Activated T-helper 2 cell treated with anti-CD3 and anti-CD28 coated beads, Interferon-gamma antibody, Interleukin-2, Interleukin-4, amounts not matched to agents 10 μg/mL and 5 μg/mL and 100 μg/mL, durations not matched to agents 14 hours and 24 hours and 36 hours (primary cell): ENCODE measurements at places on chromosomes 12 and 14.
A peak's percentile ranks its signal among the peaks of the same experiment; 100 is the strongest.

DNA sequence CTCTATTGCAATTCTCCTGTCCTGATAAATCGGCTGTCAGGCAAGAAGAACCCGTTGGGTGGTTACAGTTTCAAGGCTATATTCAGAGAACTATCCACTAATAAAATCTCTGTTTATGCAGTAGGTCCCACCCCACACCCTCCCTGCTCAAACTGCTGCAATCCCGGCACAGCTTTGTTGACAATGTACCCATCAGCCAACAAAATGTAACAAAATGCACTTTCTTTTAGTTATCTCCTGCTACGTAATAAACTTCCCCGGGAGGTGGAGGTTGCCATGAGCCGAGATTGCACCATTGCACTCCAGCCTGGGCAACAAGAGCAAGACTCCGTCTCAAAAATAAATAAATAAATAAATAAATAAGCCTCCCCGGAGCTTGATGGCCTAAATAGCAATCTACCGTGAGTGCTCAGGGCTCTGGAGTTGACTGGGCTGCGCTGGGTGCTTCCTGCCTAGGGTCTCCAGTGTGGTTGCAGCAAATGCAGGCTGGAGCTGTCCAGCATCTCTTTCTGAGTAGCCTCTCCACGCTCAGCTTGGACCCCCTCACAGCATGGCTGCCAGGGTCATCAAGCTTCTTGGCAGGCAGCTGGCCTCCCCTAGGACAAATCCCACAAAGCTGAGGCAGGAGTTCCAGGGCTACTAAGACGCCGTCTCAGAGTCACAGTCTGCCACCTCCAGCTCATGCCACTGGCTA, 43.2 kb upstream of the FBRSL1 start:
- H3K27ac ChIP-seq, result peak overlapping the region; percentile 97
- H3K4me1 ChIP-seq, result peaks cover 26% of the 10 kb centered on the region
- no peak overlapping the region for H3K4me3 ChIP-seq
- no peak for DNase-seq
- H3K27me3 ChIP-seq, result no peaks in the 10 kb centered on the region

DNA sequence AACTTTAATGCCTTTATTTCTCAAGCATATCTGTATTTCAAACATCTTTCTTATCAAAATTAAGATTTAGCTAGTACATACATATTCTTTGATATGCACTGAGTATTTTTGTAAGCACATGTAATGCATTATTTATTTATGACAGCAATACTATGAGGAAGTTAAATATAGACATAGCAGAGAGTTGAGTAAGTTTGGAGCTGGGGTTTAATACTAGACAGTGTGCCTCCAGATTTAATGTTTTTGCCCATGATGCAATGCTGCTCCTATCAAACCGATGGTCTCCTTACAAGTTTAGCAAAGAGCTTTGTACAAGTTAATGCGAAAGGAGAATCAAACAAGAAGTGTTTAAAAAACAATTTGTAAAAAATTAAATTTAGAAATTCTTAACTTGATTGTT, 826.6 kb upstream of the MGAT4C start:
- H3K36me3 ChIP-seq, result no peaks in the 10 kb centered on the region
- H3K27me3 ChIP-seq, result no peaks in the 10 kb centered on the region
- H3K4me1 ChIP-seq, result no peaks in the 10 kb centered on the region
- DNase-seq, result no peak
- no peak overlapping the region for H3K4me3 ChIP-seq

GRCh38 chr12:51873251-51873994, 14.5 kb upstream of the ANKRD33 start:
- DNase-seq, result no peak
- no peaks in the 10 kb centered on the region for H3K36me3 ChIP-seq
- no peak overlapping the region for H3K27ac ChIP-seq
- no peak overlapping the region for H3K4me3 ChIP-seq
- peaks cover 35% of the 10 kb centered on the region for H3K27me3 ChIP-seq

- H3K4me3 ChIP-seq, result no peak overlapping the region
- no peak overlapping the region for H3K27ac ChIP-seq
- H3K4me1 ChIP-seq, result no peaks in the 10 kb centered on the region
- no peak for DNase-seq
Observed at GRCh38 chr14:85122690-85123089, 407.3 kb upstream of the FLRT2 start.

DNA sequence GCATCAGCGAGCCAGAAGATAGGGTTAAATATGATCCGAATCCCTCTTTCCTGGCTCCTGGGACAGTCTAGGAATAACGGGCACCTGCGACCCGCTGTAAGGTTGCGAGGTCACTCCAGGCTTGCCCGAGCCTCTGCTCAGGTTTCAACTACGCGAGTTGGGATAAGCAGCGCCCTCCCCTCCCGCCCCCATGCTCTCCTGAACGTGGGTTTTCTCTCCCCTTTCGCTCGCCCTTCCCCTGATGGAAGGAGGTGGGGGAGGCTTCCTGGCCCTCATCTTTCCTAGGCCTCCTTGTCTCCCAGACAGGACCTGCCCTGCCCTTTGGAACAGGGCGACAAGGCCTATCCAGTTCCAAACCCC, 753 bp upstream of the ATP5MC2 start:
- peaks cover 23% of the 10 kb centered on the region for H3K4me1 ChIP-seq
- H3K27me3 ChIP-seq, result peaks cover 29% of the 10 kb centered on the region
- peak overlapping the region; percentile 93 for H3K4me3 ChIP-seq
- DNase-seq, result no peak
- peaks cover 27% of the 10 kb centered on the region for H3K36me3 ChIP-seq

DNA sequence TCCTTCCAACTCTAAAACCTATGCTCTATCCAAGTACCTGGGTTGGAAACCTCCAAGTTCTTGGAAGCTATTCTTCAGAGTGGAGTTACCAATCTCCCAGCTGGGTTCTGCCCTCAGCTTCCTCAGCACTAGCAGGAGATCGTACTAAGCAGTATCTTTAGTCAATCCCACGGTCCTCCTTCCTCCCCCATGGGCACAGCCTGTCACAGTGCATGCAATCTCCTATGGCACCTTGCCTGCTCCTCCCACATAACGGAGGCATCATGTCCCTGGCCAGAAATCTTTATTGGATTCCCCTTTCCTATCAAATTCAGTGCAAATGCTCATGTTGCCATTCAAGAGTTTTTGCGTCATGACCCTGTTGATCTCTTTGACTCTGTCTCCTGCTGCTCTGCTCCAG, 5.4 kb upstream of the LPAR5 start:
- H3K36me3 ChIP-seq, result peaks cover 16% of the 10 kb centered on the region
- DNase-seq, result no peak
- peaks cover 12% of the 10 kb centered on the region for H3K27me3 ChIP-seq
- H3K4me1 ChIP-seq, result peaks cover 7% of the 10 kb centered on the region
- no peak overlapping the region for H3K27ac ChIP-seq

- H3K27me3 ChIP-seq, result no peaks in the 10 kb centered on the region
- no peak overlapping the region for H3K27ac ChIP-seq
- peaks cover 4% of the 10 kb centered on the region for H3K4me1 ChIP-seq
- H3K4me3 ChIP-seq, result no peak overlapping the region
Observed at GRCh38 chr12:124833693-124834122, 30.0 kb downstream of the SCARB1 start.

DNA sequence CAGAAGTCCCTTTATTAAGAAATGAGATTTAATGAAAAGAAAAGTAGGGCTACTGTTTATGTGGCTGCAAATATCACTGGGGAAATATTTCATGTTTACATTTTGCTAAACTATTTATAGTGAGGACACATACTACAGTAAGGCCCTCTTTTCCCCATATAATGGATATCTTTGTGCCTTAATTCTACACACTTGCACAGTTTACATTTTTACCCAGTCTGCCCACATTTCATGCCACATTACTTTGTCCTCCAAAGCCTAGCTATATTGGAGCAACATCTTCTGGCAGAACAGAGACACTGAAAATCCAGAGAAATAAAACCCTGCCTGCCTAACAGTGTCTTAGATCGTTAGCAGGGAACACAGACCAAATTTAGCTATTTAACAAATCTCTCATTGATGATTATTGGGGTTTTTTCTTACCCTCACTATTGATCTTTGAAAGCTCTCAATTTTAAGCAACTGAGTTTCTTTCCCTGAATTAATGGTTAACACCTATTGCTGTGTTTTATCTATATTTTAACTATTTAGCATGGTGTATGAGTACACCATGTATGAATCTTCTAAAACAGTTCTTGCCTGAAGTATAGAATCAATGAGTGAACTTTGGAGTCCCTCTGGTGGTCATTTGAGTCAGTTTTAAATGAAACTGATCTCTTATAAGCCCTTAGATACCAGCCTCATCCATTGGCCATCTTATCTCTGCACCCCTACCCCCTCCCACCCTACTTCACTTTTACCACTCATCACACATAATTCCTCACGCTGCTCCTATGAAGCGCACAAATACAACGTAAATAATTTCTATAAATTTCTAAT, 170.2 kb downstream of the BCAT1 start:
- H3K4me3 ChIP-seq, result no peak overlapping the region
- peaks cover 11% of the 10 kb centered on the region for H3K27me3 ChIP-seq
- H3K27ac ChIP-seq, result no peak overlapping the region
- no peak for DNase-seq
- no peaks in the 10 kb centered on the region for H3K36me3 ChIP-seq
- peaks cover 3% of the 10 kb centered on the region for H3K4me1 ChIP-seq
